ENCODE measurements at places on chromosomes 4 and X.

DNA sequence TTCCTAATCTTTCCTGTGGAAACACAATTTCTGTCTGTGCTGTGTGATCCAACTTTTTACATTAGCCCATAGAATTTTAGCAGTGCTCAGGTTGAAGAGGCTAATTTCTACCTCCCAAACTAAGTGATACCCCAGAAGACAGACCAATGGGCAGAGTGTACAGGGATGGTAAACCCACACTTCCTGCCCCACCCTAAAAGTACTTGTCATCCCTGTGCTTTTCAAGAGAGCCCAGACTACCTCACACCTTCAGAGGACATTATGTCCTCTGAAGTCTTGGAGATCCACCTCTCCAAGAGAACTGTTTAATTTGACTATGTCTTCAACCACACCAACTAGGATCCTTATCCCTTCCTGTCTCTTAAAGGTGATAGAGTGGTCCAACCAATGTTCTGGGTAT is 82.0 kb upstream of the ACSL1 start:
- no peak for DNase-seq

- DNase-seq: no peak
These were observed 6.0 kb downstream of the PALLD start for GRCh38 chr4:168502861-168503260.

DNA sequence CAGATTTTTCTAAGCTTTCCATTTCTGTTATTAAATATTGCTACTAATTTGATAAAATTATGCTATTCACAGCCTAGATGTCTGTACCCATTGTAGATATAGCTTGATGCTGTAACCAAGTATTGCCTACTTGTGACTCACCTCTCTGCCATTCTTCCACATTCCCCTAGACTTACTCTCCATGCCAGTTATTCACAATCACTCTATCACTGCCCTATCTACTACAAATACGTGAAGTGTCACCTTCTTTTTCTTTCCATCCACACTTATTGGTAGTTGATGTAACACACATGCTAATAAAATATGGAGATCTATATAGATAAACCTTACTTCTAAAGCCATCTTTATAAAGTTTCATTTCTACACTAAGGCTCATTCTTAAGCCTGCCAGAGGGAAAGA is 179.4 kb upstream of the PACRGL start:
- no peak for DNase-seq

DNA sequence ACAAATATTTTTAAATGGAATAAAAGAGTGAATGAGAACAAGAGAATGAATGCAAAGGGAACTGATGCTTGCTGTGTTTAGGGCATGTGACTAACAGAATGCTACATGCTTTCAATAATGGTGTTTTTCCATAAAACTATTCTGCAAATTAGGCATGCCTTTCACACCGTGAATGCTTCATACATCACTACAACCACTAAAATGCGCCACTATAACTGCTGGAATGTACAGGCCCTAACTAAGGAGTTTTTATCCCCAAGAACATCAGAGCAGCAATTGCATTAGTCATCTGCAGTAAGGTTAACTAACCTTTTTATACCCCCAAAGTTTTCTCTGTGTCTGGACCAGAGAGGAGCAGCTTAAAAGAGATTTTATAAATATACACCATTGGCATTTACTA is 190.4 kb downstream of the ARAP2 start:
- DNase-seq: no peak

DNA sequence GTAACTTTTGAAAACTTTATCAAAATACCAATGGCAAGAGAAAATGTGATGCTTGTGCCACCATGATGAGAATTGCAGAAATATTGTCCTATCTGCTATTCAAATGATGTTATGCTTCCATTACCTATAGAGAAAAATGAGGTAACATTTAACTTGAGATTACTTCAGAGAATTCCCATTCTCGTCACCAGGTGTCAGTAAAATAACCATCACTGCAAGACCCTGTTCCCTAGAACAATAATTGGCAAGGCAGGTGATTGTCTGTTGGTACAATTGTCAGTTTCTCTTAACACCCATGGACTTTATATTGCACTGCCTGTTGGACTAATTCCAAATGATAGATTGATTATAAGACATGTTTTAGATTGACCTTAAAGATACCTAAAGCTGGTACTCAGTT is 179.9 kb downstream of the GABRG1 start:
- DNase-seq: no peak

- DNase-seq: no peak
These were observed 11.2 kb downstream of the SLC25A6 start for GRCh38 chrX:1380672-1381233.

GRCh38 chrX:52078131-52078530 is 9.1 kb upstream of the MAGED4B start:
- DNase-seq: no peak

Data from stimulated activated CD4-positive, alpha-beta T cell treated with anti-CD3 and anti-CD28 coated beads, Interleukin-1b, Interleukin-23, amount 100 ng/mL, for 1 hour (primary cell).